ENCODE measurements at places on chromosomes 2 and 18.

GRCh38 chr18:31486165-31486564 is 11.8 kb upstream of the DSG2 start:
- DNase-seq, result no peak

GRCh38 chr2:11855064-11855760 is 108.8 kb downstream of the LPIN1 start:
- no peak for DNase-seq

DNA sequence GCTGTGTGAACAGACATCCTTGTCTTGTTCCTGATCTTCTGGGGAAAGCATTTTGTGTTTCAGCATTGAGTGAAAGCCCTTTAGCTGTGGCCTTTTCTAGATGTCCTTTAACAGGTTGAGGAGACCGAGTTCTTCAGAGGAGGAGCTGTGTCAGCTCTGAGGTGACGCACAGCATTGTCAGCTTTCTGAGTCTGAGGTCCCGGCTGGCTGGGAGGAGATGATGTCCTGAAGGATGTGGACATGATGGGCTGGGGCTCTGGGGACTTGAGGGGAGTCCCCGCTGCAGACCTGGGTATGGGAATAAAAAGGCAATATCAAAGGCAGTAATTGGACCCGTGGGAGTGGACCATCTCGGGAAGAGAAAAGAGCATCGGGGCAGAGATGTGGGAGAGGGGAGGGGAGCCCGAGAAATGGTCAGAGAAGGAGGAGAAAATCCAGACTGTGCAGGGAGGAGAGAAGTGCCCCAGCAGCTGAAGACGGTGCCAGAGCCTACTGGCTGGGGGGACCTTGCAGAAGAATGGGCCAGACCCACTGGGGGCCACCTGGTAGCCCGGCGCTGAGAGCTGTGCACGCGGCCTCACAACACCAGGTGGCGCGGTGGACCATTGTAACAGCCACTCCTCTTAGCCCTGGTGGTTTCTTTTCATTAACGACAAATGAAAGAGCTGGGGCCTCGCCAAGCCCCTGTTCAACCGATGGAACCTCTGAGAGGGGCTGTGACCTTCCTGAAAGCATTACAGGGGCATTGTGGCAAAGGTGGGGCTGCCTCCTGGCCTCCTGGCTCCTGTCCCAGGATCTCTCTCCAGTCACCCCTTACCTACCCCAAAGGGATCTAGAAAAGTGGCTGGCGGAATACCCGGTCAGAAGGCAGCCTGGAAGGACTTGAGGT is 61.6 kb downstream of the ST3GAL5 start:
- DNase-seq, result peak; percentile 80

DNA sequence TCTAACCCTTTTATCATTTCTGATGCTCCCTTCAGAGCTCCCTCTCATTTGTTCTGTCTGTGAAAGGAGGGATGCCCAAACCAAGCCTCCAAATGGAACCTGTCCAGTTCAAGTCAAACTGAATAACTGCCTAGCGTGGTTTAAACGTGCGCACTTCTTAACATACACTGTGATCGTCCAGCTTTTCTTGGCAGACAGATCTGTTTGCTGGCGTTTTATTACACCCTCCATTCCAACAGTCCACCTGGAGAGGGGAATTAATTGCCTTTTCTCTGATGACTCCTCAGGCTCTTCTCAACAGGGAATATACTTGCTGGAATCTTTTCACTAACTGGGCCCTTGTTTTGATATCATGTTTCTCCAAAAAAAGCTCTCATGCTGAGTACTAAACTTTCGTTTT is 379.2 kb upstream of the POU3F3 start:
- DNase-seq, result no peak

GRCh38 chr18:37385846-37386778 is 179.5 kb downstream of the CELF4 start:
- peak; percentile 27 for DNase-seq

DNA sequence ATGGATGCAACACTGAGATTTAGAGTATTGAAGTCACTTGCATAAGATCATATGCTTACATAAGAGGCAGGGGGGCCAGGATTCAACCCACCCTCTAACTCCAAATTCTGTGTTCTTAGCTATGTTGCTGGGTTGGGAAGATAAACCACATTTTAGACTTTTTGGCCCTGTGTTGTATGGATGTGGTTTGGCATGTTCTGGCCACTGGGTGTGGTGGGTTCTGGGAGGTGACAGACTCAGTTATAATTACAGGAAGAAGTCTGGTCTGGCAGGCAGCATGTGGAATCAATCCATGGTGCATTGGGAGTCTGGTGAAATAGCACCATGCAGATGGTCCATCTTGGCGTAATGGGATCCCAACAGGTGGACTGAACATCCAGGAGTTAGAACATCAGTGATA is 138.9 kb downstream of the LTBP1 start:
- DNase-seq, result no peak
